ENCODE measurements at places on chromosomes 2 and 18.

GRCh38 chr2:239824046-239824694, 201.0 kb downstream of the NDUFA10 start:
- no peaks in the 10 kb centered on the region for H3K4me1 ChIP-seq
- DNase-seq: peak; percentile 37
- no peak overlapping the region for H3K27ac ChIP-seq
- H3K4me3 ChIP-seq: no peak overlapping the region

DNA sequence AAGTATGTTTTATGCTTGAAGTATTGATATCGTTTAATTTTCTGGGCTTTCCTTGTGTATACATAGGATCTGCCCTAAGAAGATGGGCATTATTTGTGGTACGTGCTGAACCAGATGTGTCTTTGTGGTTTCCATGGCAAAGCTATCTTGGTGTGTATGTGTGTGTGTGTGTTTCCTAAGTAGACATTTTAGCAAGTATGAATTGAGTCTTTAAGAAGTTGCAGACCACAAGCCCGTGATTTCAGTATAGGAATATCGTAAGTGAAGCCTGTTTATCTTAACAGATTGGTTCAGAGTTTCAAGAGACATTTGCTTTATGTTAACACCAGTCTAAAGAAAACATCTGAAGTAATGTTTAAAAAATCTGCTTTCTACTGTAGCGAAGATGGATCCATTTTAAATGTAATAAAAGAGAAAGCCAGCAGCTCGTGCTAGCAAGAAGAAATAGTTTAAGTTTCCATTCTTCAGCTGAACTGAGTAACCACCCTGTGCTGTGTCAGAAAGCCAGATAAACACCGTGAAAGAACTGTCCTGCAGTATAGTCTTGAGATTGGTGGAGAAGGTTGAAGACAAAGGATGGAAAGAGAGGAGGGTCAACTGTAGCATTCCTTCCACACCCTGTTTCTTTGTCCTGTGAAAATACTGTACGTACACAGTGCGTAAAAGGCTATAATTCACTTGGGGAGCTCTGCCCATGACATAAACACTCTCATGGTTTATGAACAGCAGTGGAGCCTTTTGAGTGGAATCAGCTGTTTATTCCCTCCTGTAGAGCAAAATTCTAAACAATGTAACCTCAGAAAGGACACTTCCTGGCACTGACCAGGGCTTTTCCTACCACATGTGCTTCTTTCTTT, 91.9 kb upstream of the FOSL2 start:
- H3K4me1 ChIP-seq: no peaks in the 10 kb centered on the region
- no peak for DNase-seq
- H3K27ac ChIP-seq: peak overlapping the region; percentile 6

DNA sequence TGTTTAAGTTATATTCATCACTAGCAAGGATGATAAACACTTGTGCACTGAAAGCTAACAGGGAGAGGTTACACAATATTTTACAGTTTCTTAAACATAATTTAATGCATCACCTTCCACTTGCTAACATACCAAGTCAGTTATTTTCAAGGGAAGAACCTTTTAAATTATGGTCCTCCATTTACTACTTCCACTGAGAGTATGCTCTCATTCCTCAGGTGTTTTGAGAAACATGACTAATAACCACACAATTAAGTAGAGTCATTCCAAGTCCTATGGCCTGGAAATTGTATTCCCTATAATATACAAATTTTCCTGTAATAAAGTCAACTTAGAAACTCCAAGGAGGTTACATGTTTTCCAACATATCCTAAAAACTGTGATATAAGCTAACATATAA, 152.3 kb upstream of the STON1 start:
- no peaks in the 10 kb centered on the region for H3K36me3 ChIP-seq
- no peaks in the 10 kb centered on the region for H3K27me3 ChIP-seq
- H3K4me1 ChIP-seq: no peaks in the 10 kb centered on the region
- no peak for DNase-seq
- no peak overlapping the region for H3K27ac ChIP-seq

DNA sequence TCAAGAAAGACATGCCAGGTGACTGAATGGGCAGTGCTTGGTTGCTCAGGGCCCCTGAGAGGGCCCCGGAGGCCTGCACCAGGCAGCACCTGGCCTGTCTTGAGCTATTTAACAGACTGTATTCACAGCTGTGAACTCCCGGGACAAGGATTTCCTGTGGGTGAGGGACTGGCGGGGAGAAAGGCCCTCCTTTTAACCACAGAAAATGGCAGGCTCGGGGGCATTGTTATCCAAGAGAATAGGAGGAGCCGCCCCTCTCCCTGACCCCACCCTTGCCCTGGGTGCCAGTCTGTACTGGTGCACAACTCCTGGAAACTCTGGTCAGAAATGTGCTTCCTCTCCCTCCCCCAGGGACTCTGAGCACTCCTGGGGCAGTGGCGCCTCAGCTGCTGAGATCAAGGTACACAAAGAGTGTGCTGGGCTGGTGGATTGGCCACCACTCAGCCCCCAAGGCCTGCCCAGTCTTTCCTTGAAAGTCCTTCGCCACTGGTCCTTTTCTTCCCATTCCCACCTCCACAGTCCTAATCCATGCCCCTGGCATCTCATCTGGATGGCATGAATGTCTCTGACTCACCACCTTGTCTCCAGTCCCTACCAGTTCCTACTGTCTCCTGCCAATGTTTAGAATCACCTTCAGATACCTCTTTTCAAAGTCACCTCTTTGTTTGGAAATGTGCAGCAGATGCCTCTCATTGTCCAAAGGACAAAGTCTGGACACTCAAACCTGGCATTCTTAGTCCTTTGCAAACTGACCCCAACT, 19.6 kb upstream of the EPAS1 start:
- no peak for DNase-seq
- no peaks in the 10 kb centered on the region for H3K27me3 ChIP-seq
- H3K4me3 ChIP-seq: no peak overlapping the region

DNA sequence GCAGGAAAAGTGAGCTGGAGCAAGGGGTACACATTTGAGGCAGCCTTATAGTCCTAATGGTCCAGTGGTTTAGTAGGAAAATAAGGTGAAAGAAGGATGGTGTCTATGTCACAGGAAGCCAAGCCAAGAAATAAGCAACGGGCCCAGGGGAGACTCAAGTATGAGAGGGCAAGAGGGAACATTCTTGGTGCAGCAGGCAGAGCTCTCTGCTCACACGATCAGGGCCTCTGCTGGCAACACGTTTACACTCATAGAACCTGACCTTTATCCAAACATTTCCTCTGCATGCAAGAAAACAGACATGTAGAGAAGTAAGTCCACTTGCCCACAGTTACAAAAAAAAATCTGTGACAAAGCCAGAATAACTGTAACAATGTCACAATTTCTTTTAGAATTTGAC, 32.6 kb upstream of the LRRC30 start:
- no peaks in the 10 kb centered on the region for H3K36me3 ChIP-seq
- no peak for DNase-seq
- H3K27me3 ChIP-seq: no peaks in the 10 kb centered on the region
- no peak overlapping the region for H3K27ac ChIP-seq

DNA sequence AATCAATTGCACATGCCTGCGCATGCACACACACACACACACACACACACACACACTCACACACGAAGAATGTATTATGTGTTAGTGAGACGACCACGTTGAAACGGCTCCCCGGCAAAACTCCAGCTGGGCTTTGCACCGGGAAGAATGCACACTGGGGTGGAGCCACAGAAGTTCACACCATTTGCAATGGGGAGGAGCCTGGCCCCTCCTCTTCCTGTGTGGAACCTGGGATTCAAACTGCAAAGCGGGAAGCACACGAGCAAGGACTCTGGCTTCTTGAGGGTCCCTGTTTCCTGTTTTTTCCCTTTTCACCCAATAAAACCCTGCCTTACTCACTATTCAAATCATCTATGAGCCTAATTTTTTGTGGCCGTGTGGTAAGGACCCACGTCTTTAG, 304.0 kb upstream of the TMEFF2 start:
- no peaks in the 10 kb centered on the region for H3K27me3 ChIP-seq
- H3K36me3 ChIP-seq: no peaks in the 10 kb centered on the region
- no peak overlapping the region for H3K27ac ChIP-seq
- no peaks in the 10 kb centered on the region for H3K4me1 ChIP-seq

DNA sequence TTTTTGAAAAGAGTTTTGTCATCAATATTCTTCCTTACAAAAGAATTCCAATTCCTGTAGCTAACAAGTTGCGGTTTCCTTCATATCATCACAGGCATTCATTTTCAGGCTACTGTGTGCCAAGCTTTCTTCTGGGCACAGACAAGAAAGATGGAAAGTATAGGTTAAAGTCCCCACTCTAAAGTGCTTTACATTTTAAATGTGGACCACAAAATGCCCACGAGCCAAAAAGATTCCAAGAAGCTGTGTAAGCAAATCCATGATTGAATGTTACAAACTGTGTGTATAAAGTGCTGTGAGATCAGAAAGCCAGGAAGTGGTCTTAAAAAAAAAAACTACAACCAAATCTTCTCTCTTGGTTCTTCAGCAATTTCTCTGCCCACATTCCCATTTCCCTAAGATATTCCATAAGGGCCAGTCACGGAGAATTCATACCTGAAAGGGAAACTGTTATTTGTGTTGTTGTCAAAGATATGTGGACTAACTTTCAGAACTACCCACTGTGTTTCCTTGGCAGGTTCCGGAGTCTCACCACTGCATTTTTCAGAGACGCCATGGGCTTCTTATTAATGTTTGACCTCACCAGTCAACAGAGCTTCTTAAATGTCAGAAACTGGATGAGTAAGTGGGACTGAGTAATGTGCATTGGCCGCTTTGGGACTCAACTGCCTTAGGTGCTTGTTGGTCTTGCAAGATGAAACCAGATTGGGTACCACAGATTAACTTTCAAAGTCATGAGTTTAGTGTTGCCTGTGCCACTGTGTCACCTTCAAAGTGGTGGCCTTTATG, 55.7 kb downstream of the RAB27B start:
- H3K27ac ChIP-seq: no peak overlapping the region
- no peaks in the 10 kb centered on the region for H3K4me1 ChIP-seq
- H3K27me3 ChIP-seq: no peaks in the 10 kb centered on the region
- DNase-seq: no peak
- H3K36me3 ChIP-seq: no peaks in the 10 kb centered on the region
- no peak overlapping the region for H3K4me3 ChIP-seq

DNA sequence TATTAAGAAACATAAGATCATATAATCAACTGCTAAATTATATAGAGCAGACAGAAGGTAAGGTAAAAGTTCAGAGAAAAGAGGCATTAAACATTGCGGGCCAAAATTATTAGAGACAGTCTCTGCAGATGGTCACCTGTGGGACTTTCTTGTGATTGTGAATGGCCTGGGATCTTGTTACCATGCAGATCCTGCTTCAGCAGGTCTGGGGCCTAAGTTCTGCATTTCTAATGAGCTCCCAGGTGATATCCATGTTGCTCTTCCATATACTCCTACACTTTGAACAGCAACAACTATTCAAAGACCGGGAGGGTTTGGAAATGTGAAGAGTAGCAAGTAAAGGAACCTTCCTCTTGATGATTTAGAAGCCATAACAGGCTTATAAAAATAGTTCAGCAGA, 8.5 kb upstream of the ETAA1 start:
- H3K4me3 ChIP-seq: no peak overlapping the region
- DNase-seq: no peak
- no peaks in the 10 kb centered on the region for H3K27me3 ChIP-seq
- H3K36me3 ChIP-seq: no peaks in the 10 kb centered on the region
- no peaks in the 10 kb centered on the region for H3K4me1 ChIP-seq
- no peak overlapping the region for H3K27ac ChIP-seq

- H3K4me1 ChIP-seq: peaks cover 4% of the 10 kb centered on the region
- no peak overlapping the region for H3K4me3 ChIP-seq
- no peak overlapping the region for H3K27ac ChIP-seq
Observed at GRCh38 chr2:217842017-217842416, 160.8 kb downstream of the TNS1 start.

GRCh38 chr2:197235711-197236110, 74.9 kb downstream of the ANKRD44 start:
- DNase-seq: no peak
- no peaks in the 10 kb centered on the region for H3K36me3 ChIP-seq
- no peaks in the 10 kb centered on the region for H3K4me1 ChIP-seq
- no peak overlapping the region for H3K27ac ChIP-seq

DNA sequence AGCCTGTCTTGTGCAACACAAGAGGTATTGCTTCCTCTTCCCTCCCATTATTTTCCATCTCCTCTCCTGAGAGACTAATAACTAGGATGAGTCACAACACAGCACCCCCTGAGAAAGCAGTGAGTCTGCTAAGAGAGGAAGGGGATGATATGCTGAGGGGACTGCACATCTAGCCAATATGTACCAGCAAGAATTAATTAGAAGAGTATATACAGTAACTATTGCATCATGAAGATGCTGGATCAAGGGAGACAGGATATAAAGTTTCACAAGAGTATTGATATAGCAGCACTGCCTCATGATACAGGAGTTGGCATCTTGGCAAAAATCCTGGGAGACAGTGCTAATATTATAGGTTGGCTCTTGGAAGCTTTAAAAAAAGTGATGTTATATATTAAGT, 289.9 kb upstream of the RBMS1 start:
- H3K4me3 ChIP-seq: no peak overlapping the region
- no peaks in the 10 kb centered on the region for H3K27me3 ChIP-seq
- no peak overlapping the region for H3K27ac ChIP-seq
- H3K4me1 ChIP-seq: no peaks in the 10 kb centered on the region
- DNase-seq: no peak
- H3K36me3 ChIP-seq: no peaks in the 10 kb centered on the region

DNA sequence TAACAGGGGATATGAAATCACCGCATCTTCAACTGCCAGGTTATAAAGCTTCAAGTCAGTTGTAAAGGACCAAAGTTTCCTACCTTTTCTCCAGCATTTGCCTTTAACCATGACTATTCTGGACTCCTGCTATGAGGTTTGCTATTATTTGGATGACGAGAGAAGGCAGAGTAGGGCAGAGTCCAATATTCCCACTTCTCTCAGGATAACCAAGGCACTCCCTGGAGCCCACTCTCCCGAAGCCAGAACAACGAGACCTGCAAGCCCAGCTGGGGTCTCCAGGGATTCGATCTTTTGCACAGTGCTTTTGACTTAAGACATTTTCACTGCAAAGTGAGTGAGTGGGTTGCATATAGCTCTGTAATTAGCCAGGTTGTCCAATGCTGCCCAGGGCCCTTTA, 77.1 kb upstream of the ZNF397 start:
- H3K27ac ChIP-seq: no peak overlapping the region
- H3K4me3 ChIP-seq: no peak overlapping the region
- DNase-seq: no peak
- H3K36me3 ChIP-seq: no peaks in the 10 kb centered on the region

- no peak overlapping the region for H3K27ac ChIP-seq
- no peaks in the 10 kb centered on the region for H3K36me3 ChIP-seq
- peak; percentile 36 for DNase-seq
- H3K27me3 ChIP-seq: no peaks in the 10 kb centered on the region
Observed at GRCh38 chr2:234686088-234686890, 189.4 kb upstream of the ARL4C start.

DNA sequence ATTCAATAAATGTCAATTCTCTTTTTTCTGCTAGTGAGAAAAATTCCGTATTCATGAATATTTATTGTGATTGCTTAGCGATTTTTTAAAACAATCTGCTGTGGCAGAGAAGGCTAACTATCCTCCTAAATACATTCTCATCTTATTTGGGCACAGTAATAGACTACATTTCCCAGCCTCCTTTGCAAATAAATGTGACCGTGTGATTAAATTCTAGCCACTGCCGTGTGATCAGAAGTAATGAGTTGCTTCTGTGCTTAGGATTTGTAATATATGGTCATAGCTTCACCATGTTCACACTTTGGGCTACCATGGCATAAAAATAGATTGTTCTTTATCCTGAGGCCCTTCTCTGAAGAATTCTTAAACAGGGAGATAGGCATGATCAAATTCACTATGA, 179.6 kb downstream of the FAM124B start:
- H3K27ac ChIP-seq: no peak overlapping the region
- DNase-seq: no peak
- H3K4me1 ChIP-seq: no peaks in the 10 kb centered on the region
- H3K4me3 ChIP-seq: no peak overlapping the region
